ENCODE measurements at places on chromosomes 1 and 21.

DNA sequence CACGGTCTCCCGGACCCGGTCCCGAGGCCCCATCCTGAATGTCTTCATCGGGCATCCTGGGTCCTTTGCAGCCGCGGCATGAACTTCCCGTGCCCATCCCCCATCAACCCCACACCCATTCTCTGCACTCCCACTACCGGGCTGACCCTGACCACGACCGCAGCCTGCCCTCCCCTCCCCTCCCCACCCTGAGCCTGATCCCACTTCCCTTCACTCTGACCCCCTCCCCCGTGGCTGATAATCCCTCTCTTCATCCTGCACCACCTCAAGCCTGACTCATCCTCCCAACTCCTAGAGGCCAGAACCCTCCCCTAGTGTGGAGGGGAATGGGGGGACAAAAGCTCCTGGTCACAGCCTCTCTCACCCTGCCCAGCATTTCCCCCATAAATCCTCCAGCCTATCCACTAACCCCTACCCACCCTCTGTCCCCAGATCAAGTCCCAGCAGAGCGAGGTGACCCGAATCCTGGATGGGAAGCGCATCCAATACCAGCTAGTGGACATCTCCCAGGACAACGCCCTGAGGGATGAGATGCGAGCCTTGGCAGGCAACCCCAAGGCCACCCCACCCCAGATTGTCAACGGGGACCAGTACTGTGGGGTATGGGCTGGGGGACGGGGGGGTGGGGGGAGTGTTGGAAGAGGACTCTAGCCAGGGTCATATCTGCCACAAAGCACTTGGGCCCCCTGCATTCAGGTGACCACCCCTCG, 602 bp downstream of the SH3BGRL3 start:
- no peak for DNase-seq
- peaks cover 18% of the 10 kb centered on the region for H3K36me3 ChIP-seq
- H3K4me1 ChIP-seq, result no peaks in the 10 kb centered on the region
- H3K27me3 ChIP-seq, result no peaks in the 10 kb centered on the region

DNA sequence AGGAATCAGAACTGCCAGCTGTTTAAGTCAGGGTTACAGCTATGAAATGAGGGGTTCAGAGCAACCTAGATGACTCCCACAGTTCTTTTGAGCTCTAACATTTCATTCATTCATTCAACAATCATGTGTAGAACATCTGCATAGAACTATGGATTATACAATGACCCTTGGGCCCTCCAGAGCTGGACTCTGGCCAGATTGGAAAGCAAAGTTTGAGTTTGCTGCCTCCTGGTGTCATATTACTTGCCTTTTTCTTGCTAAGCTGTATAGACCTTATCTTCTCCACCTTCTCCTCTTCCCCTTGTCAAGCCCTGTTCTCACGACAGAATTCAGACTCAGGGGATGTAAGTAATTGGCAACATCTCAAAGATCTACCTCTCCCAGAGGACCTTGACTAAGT, 4.0 kb downstream of the CASQ2 start:
- H3K27ac ChIP-seq, result peak overlapping the region; percentile 90
- no peaks in the 10 kb centered on the region for H3K27me3 ChIP-seq
- no peak for DNase-seq
- peak overlapping the region; percentile 10 for H3K4me3 ChIP-seq
- peaks cover 24% of the 10 kb centered on the region for H3K4me1 ChIP-seq

- no peaks in the 10 kb centered on the region for H3K36me3 ChIP-seq
- peak overlapping the region; percentile 20 for H3K4me3 ChIP-seq
- H3K27ac ChIP-seq, result peak overlapping the region; percentile 19
- no peak for DNase-seq
- H3K4me1 ChIP-seq, result no peaks in the 10 kb centered on the region
- H3K27me3 ChIP-seq, result no peaks in the 10 kb centered on the region
Measured at GRCh38 chr21:36980280-36981048, 14.0 kb upstream of the HLCS start.

DNA sequence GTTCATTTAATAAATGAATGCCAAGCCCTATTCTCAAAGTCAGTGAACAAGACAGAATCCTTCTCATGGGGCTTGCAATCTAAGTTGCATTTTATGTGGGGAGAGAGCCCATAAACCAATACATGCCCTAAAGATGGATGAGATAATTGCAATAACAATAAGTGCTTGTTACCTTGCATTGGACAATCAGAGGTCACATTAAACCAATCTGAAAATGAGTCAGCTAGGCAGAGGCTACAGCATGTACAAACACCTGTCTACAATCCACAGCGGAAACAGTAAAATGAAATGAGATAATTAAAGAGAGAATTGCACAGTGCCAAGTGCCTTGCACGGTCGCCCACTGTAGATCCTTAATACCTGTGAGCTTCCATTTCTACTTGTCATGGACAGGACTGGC, 7.4 kb upstream of the IGFN1 start:
- peaks cover 11% of the 10 kb centered on the region for H3K4me1 ChIP-seq
- no peak for DNase-seq
- H3K4me3 ChIP-seq, result no peak overlapping the region
- no peak overlapping the region for H3K27ac ChIP-seq
- no peaks in the 10 kb centered on the region for H3K27me3 ChIP-seq
- no peaks in the 10 kb centered on the region for H3K36me3 ChIP-seq
